Fibroblast of the conjunctiva (primary cell): ENCODE measurements at places on chromosomes 5 and 9.

GRCh38 chr5:127308945-127309344 is 18.3 kb downstream of the MEGF10 start:
- DNase-seq: no peak

DNA sequence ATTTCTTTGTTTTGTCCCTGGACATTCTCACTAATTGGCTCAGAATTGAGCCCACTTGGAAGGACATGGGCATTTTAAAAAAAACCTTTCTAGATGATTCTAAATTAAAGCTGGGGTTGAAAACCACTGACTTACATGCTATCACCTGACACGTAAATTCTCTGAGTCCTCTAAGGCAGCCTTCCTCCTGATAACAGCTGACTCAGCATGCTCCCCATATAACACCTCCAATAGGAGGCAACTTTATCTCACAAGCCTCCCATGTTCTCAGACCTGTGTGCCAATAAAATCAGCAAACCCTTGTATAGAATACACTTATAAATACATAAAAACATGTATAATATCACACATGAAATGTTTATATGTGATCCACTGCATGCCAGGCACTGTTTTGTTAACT is 49.2 kb upstream of the AGXT2 start:
- no peak for DNase-seq

DNA sequence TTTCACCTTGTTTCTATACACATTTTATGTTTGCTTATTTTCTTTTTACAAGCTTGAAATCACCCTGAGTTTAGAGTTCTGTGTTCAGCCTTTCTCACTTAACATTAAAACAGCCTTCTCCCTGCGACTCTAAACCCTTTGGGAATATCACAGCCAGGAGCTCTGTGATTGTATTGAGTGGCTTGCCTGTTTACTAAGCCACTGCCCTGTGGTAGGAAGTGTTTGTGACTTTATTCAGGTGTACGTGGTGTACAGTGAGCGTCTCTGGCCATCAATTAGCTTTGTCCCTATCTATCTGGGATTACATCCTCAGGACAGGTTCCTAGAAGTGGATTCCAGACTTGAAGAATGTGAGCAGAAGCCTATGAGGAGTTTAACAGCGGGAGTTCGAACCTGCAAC is 11.0 kb upstream of the NEURL1B start:
- no peak for DNase-seq

DNA sequence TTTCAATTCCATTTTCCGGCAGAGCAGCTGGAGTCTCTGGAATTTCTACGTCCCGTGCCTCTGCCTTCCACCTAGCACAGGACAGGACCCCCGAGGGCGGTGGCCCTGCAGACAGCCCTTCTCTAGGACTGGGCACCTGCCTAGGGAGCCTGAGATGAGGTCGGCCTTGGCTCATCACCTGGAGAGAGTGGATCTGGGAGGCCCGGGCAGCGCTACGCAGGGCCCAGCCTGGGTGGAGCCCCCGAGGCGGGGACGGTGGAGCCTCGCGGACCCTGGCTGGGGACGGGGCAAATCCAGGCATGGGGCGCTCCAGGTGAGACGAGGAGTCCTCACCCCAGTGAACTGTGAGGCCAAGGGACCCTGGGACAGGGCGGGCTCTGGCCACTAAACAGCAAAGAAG is 114.5 kb downstream of the MTRR start:
- no peak for DNase-seq

DNA sequence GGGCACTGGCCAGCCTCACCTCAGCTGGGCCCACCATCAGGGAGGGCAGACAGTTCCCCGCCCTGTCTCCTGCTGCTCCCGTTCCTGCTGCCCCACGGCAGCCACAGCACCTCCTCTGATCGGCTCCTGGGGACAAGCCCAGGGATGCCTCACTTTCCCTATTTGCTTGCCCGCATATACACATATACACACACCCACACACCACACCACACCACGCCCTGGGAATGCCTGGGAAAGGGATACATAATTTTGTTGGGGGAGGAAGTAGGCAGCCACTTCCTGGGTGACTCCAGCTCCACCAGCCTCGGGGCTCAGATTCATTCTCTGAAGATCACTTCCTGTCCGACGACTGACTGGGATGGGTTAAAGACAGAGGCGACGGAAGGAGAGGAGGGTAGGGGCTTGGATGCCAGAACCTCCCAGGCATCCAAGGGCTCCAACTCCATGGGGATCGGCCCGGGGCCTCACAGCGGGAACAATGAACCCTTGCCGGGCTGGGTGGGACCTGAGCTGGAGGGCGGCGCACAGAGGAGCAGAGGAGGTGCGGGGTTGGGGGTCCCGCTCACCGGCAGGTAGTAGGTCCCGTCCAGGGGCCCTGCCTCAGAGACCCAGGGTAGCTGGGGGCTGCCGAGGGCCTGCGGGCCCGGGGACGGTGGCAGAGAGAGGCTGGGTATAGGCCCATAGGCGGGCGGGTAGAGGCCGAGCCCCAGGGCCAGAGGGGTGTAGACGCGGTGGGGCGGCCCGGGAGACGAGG is 2.0 kb upstream of the MZB1 start:
- no peak for DNase-seq
